ENCODE measurements at places on chromosomes 3 and 15.

DNA sequence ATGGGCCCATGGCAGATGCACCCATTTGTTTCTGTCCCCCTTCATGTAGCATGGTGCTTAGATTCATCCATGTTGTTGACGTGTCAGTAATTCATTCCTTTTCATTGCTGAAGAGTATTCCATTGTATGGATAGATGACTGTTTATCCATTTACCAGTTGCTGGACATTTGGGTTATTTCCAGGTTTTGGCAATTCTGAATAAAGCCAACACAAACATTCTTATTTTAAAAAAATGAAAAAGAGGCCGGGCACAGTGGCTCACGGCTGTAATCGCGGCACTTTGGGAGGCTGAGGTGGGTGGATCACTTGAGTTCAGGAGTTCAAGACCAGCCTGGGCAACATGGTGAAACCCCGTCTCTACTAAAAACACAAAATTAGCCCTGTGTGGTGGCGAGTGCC lies 18.7 kb upstream of the TATDN2 start:
- DNase-seq: no peak

GRCh38 chr15:47486040-47486439 lies 231.3 kb upstream of the SEMA6D start:
- DNase-seq: no peak

DNA sequence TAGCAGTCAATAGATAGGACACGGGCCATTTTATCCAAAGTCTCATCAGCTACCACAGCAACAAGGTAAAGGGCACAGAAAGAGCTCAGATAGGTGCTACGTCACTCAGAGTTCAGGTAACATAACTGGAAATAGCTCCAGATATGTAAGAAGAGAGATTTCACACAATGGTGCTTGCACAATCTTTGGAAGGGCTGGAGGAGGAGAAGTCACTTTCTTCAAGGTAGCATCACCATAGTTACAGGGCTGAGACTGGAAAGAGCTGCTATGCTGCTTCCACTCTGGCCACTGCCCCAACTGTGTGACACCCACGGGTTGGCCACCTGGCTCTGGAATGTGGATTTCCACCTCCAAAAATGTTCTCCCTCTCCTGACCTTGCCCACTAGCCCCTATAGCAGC lies 448.8 kb upstream of the THBS1 start:
- DNase-seq: no peak

GRCh38 chr15:60773901-60774300 lies 295.0 kb upstream of the ICE2 start:
- DNase-seq: no peak

GRCh38 chr15:62758126-62758951 lies 284.2 kb upstream of the TPM1 start:
- peak; percentile 99 for DNase-seq

DNA sequence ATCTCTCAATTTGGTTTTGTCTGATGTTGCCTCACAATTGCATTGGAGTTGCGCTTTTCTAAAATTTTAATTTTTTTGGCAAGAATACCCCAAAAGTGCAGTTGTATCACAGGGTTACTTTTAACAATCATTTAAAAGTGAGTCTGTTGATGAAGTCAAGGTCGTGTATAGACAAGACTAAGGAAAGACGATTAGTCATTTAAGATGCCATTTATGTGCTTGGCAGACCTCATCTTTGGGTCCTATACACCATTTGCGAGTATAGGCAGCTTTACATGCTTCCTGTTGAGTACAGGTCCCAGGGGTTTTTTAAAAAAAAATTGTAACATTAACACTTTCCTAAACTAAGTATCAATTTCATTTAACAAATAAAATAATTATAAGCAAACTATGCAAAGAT lies 12.5 kb downstream of the ARNT2 start:
- DNase-seq: no peak

DNA sequence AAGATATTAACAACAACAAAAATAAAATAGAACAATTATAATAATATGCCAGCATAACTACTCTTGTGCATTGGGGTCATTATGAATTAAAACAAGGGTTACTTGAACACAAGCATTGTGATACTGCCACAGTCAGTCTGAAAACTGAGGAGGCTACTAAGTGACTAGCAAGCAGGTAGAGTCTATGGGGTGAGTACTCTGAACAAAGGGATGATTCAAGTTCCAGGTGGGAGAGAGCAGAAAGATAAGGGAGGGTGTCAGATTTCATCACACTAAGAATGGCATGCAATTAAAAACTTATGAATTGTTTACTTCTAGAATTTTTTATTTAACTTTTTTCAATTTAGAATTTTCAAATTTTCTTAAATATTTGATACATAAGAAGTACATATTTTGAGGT lies 754.4 kb upstream of the GOLIM4 start:
- no peak for DNase-seq

DNA sequence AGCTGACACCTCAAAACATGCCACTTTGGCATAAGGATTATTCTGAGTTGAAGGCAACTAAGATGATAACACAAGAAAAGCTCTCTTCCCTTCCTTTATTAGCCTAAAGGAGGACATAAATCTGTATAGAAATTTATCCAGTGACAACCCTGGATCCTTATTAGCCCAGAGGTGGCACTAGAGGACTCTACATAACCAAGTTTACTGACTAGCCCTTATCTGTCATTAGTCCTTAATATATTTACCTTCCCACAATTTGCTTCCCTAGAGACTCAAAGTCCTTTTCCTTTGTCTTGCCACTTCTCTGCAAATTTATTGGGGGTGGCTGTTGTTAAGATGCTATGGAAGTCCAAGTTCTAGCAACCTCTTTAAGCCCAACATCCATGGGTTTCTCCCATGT lies 26.7 kb downstream of the CEP70 start:
- no peak for DNase-seq

DNA sequence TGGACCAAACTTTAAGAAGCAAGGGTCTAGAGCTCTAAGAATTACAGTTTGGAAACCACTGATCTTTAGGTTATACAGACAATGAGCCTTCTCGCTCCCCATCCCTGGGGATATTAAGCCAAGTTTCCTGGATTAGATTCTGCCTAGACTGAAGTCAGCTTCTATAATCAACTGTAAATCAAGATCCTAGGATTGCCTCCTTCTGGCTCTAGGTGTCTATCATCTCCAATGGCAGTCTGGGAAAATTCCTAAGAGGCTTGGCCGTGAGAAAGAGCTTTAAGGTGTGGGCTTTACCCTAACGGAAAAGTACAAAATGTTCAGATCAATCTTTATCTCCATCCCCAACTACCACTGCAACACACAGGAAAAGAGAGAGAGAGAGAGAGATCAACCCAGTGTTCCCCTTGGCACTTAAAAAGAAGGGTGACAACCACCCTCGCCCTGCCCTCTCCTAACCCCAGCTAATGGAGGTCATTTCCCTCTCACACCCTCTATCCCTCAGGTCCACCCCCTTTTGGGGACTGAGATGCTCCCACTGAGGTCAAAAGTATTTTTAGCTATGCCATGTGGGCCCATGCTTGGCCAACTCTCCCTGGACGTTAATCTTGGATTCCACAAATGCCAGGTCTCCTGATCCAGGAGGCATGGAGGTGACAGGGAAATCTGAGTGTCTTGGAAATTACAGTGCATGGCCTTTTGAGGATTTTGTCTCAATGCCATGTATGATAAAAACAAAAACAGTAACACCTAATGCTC lies 202.8 kb upstream of the BCL6 start:
- no peak for DNase-seq

- no peak for DNase-seq
Observed at GRCh38 chr15:39931615-39932014, 2.3 kb upstream of the EIF2AK4 start.

- DNase-seq: no peak
Observed at GRCh38 chr3:59595830-59596229, 546.0 kb upstream of the CFAP20DC start.

DNA sequence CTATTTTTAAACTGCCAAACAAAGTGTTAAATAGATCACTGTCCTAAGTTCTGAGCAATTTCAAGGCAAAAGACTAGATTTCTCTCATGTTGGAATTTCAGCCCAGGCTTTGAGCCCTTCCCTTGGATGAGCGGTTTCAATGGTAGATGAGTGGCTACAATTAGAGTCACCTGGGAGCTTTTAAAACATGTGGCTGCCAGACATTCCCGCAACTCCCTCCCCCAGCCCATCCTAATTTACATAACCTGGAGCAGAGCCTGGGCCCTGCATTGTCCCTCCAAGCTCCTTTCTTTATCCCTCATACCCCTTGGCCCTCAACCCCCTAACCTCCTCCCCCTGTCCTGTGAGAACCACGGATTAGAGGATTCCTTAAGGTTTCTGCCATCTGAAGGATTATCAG lies 357.5 kb upstream of the UMPS start:
- DNase-seq: no peak

DNA sequence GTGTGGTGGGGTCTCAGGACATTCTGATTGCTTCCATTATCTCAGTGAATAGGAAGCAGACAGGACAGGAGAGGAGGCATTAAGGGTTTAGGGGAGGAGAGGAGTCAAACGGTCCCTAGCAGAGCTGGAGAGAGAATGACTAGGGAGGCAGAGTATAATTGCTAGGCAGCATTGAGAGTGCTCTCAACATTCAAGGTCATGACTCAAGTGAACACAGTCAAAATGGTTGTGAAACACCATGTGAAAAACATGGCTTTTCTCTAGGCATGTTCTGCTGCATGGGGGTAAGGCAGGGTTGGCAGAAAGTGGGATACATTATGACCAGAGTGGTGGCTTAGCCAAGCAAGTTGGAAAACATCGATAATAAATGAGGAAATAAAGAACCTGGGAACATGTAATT lies 19.5 kb upstream of the HRH1 start:
- DNase-seq: no peak

DNA sequence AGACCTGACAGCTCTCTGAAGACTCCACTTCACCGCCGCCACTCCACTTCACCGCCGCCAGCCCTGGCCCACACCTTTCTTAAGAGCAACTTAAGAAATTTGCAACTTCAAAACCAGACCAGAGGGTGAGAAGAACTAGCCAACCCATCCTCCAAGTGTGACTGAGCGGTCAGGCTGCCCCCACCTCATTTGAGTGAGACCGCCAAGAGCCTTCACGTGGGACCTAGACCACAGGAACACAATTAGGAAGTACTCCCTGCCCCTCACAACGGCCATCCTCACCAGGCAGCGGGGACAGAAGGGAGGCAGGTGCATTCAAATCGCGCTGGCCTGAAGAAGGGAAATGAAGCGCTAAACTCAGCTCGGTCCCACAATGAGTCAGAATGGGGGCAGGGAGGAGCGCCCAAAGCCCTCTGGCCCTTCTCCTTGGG lies 156.8 kb upstream of the BCL6 start:
- no peak for DNase-seq

DNA sequence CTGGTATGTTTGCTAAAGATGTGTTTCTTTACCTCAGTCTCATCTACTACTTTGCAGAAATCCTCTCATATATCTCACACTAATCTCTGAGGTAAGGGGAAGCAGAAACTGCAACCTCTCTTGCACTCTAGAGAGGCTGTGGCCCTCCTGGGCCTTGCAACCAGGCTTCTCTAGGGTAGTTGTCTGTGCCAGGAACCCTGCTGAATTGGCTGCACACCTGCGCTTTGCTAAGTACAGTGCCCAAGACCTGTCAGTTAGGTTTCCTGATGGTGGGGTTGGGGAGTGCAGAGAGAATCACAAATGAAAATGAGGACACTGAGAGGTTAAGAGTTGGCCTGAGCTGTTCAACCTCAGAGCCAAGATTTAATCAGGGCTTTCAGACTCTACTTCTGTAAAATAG lies 117.2 kb upstream of the PLXNA1 start:
- no peak for DNase-seq

DNA sequence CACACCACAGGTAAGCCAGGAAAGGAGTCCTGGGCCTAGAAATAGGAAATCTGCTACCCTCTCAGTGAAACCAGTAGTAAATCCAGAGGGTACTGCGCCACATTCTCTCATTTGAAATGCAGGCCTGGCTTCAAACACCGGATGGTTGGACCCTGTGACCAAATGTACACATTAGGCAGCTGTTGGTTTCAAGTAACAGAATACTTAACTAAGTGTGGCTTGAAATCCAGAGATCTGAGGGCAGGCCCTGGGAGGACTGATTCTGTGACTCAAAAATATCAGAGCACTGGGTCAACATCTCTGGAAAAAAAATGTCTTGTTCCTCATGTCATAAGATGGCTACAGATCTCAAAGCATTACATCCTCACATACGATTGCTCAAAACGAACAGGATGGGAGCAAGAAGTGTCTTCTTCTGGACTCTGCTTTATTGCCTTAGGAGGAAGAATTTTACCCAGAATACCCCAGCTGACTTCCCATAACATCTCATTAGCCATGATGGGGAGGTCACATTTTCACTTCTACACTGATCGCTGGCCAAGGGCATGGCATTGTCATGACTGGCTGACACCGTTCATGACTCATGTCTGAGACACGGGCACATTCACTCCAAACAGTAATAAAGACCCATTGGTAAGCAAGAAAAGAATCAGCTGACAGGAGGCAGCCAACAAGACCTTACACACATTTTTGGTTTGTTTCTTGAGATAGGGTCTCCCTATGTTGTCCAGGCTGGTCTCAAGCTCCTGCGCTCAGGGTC lies 166.0 kb downstream of the ARRDC4 start:
- DNase-seq: no peak

GRCh38 chr15:100718075-100718980 lies 115.9 kb downstream of the ASB7 start:
- DNase-seq: no peak

GRCh38 chr3:83738202-83738601 lies 1220.6 kb upstream of the CADM2 start:
- DNase-seq: no peak

DNA sequence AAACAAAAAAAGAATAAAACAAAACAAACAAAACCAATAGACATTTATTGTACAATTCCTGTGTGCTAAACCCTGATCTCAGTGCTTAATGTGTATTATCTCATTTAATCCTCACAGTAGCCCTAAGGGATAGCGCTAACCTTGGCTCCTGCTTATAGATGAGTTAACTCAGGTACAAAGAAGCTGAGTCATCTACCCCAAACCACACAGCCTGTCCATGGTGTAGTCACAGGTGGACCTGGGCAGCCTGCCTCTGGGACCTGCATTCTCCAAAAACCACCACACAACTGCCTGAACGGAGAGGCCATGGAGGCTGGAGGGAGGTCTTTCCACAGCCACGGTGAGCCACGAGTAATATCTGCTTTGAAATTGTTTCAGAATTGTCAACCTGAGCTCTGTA lies 5.5 kb upstream of the CLN6 start:
- no peak for DNase-seq

GRCh38 chr15:36886701-36887100 lies 213.6 kb downstream of the MEIS2 start:
- no peak for DNase-seq

GRCh38 chr15:41621200-41622193 lies 38.7 kb upstream of the MGA start:
- peak; percentile 39 for DNase-seq

DNA sequence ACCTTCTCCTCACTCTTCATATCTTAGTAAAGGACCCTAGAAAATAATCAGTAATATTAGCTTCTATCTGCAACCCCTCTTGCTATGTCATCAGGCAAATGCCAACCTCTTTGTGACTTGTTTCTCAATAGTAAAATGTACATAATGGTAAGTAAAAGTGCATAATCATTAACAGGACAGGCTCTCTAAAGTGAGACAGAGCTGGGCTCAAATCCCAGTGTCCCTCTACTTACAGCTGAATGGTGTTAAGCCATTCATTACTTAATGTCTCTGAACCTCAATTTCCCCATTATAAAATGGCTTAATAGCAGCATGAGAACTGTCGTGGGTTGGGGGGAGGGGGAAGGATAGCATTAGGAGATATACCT lies 62.6 kb upstream of the ATP11B start:
- DNase-seq: no peak
